ENCODE measurements at places on chromosomes 5 and 9.

GRCh38 chr5:133996683-133997252 is 8.0 kb downstream of the VDAC1 start:
- no peak for DNase-seq

DNA sequence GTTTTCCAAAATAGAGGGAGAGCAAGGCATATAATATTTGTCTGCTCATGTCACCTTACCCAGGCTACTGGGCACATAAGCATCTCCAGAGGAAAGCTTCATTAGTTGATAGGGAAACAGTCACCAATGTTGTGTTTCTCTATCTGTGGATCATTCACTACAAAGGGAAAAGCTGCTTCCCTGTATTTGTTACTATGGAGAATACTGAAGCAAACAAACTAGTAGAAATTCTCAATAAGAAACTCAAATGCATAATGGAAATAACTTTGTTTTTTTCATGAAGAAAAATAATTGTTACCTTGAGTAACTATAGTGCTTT is 138.2 kb downstream of the PCSK1 start:
- DNase-seq: no peak

DNA sequence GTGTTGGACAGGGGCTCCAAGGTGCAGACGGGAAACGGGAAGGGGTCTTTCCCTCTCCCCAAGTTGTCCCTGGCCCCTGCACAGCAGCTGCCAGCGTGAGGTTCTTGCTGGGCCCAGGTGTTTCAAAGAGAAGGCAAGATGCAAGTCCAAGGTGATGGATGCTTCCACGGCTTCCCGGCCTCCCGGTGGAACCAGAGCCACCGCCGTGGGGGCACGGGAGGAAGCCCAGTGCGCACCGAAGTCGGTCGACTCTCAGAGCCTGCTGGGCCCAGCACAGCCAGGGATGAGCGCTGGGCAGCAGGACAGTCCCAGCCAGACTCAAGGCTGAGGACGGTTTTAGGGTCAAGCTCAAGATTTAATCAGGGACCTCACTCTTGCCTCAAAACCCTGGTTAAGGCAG is 25.2 kb upstream of the BARHL1 start:
- DNase-seq: no peak

DNA sequence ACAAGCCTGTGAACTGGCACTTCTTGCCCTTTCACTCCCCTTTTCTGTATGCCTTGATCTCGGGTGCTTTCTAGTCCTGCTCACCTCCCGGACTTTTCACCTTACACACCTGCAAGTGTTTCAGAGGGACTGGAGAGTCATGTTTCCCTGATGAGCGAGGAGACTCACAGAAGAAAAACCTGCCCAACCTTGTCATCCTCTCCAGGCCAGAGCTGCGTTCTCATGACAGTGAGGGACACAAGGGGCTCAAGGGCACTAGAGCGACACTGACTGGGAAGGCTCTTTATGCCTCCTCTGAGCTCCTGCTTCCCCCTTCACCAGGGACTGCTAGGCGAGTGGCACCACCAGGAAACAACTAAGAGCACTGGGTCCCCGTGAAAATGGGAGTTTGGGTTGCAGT is 376.9 kb upstream of the RPS23 start:
- DNase-seq: no peak

DNA sequence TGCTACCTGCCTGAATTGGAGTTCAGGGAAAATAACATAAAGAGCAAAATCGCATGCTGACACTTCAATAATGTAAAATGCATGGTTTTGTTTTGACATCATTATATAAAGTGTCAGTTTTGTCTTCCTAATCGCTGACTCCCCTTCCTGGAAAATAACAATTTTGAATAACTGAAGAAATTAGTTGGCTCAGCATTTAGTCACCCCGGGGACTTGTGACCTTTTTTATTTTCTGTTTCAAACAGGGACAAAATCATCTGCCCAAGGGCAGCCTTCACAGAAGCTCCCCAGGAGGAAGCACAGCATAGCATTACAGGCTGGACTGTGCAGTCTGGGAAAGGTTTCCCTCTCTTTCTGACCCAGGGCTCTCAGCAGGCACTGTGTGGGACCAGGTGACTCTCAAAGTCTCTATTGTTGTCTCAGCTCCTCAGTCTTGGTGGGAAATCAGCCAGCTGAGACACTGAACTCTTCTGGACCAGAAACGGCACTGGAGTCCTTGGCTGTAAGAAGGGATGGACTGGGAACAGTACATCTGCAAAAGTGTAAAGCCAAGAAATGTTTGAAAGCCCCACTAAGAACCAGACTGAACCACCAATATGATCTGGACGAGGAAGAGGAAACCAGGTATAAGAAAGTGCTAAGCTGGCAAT is 671.3 kb upstream of the KLF4 start:
- no peak for DNase-seq

DNA sequence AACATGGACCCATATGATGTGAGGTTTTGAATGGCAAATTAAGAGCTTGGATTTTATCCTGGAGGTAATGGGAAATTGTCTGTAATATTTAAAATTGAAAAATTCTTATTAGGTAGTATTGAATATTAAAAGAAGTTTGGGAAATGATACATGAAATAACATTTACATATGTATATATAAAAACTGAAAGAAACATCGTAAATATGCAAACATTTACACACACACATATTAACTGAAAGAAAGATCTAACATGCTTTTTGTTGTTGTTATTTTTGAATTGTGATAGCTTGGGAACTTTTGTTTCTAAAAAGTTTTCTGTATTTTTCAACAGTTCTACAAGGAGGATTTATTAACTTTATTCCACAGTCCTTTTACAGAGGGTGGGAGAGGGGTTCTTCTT is 82.8 kb upstream of the ITGA2 start:
- no peak for DNase-seq

- no peak for DNase-seq
These were observed 57.5 kb upstream of the PAPPA start for GRCh38 chr9:116096046-116096445.
